ENCODE measurements at places on chromosomes 7 and 10.

DNA sequence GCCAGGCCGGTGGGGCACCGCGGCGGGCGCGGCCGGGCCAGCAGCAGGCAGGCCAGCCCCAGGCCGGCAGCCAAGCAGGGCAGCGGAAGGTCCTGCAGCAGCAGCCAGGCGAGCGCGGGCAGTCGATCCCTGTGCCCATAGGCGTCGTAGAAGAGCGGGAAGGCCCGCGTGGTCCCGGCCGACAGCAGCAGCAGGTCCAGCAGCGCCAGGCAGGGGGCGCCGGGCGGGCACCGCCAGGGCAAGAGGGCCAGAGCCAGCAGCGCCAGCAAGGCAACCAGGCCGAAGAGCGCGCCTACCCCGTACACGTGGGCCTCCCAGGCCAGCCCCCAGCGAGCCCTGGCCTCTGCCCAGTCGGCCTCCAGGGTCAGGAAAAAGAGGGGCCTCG, 8.4 kb upstream of the RBM28 start:
- no peak for DNase-seq

GRCh38 chr7:4882169-4883032, 1.1 kb downstream of the RADIL start:
- DNase-seq: no peak

DNA sequence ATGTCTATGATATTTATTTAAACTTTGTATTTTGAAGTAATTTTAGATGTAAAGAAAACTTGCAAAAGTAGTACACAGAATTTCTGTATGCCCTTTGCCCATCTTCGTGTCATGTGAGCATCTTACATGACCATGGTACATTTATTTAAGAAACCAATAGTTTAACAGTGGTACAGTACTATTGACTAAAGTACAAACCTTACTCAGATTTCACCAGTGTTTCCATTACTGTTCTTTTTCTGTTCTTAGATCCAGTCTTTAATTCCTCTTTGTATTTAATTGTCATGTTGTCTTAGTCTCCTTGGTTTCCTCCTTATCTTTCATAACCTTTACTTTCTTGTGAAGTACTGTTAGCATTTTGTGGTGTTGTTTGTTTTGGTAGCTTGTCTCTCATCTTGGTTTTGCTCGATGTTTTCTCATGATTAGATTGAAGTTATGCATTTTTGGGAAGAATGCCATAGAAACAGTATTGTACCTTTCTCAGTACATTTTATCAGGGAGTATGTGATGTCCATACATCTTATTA, 24.1 kb downstream of the TAX1BP1 start:
- no peak for DNase-seq

DNA sequence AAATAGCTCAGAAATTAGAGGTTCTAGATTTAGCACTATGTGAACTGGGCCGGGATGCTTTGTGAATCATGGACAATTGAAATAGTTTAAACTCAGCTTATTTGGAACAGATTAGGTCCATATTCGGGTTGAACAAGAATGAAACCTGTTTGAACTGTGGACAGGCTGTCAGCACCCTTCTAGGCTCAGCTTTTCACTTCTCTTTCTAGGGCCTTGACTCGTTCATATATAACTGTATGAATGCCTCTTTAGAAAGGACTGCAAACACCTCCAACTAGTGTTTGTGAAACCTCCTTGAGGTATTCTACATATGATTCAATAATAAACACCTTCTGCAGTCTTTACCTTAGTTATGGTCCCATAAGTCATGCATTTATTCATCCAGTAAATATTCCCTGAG, 115.6 kb downstream of the REEP3 start:
- DNase-seq: no peak

DNA sequence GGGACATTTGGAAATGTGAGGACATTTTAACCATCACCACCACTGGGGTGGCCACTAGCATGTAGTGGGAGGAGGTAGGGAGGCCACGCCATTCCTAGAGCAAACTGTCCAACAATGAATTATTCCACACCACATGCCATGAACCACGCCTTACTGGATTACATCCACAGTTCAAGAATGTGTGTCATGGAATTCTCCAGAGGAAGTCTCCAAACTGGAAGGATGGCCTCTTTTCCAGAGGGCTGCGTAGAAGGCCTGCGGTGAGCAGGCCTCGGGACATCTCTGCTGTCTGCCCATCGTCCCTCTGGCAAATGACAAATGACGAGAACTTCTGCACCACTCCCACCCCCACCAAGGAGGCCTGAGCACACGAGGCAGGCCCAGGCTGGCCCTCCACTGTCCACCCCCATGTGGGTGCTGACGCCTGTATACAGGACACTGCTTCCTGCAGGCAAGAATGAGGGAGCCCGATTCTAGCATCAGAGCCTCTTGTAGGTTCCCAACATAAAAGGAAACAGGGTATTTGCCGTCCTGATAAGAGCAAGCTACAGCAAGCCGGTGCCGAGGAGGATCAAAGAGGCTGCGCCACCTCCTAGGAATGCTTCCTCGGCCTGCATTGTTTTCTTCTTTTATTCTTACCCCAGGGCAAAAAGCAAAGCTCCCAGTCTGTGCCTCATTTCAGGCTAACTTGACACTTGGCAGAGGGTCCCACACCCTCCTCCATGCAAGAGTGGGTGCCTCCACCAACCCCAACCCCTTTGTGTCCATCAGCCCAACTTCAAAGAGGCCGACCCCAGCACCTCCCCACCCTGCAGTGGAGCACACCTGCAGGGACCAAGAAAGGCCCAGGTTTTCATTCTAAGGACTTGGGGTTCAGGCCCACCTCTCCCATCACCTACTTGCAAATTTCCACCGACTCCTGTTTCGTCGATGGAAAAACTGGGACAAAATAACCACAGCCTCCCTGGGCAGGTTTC, 23.9 kb downstream of the TNS3 start:
- DNase-seq: no peak

GRCh38 chr7:102186306-102186705, 100.4 kb upstream of the SH2B2 start:
- no peak for DNase-seq

DNA sequence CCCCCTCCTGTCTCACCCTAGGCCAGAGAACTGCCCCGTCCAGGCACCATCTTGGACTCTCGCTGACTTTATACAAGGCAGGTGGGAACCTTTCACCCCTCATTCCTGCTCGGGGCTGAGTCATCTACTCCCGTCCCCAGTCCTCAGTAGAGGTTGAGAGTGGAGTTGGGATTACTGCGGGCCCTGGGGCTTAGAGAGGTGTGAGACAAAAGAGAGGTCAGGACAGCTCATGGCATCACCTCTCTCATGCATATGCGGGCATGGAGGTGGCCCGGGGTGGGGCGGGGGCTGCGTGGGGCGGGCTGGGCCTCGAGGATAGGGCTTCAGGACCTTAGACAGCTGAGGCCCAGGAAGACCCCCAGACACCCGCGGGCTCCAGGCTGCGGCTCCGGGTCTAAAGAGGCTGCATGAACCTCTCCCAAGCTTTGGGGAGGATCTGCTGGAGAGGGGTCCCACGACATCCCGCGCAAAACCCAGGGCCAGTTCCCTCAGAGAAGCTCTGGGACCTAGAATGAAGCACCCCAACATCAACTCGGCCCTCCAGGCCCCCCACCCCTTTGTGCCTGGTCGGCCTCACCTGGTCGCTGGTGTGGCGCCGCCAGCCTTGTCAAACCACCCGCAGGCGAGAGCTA, 317 bp downstream of the PDZD7 start:
- no peak for DNase-seq

GRCh38 chr10:74755273-74755672, 71.1 kb upstream of the KAT6B start:
- DNase-seq: no peak

DNA sequence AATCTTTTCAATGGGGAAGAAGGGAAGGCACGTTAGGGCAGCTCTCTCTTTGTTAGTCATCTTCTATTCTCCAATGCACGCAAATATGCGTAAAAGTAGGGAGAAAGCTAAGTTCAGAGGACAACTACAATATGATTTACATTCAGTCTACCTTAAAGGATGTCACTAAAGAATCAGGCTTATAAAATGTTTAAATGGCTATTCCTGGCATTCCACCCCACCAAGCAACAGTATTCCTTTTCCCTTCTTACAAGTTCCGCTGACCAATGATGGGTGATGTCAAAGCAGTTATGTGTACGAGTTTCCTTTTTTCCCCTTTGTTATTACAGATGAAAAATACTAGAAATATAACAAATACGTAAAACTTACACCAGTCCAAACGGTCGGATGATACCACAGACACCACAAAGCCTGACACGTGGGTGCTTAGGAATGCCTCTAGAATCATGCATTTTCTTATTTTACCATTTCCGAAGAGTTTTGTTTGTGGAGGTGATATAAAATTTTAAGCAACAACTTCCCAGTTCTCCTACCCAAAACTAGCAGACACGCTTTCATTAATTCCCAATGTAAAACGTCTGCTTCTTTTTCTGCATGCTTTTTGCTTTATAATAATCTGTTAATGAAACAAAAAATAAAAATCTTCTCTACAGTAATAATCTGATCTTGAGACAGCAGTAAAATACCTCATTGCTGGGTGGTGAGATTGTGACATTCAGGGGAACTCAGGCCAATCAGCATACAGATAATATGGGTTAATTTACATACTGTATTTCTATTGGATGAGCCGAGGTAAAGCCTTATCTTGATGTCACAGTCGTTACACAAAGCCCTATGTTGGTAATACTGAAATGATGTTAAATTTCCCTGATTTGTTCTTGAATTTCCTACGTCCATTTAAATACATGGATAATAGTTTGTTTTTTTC, 708 bp upstream of the GPR85 start:
- no peak for DNase-seq

DNA sequence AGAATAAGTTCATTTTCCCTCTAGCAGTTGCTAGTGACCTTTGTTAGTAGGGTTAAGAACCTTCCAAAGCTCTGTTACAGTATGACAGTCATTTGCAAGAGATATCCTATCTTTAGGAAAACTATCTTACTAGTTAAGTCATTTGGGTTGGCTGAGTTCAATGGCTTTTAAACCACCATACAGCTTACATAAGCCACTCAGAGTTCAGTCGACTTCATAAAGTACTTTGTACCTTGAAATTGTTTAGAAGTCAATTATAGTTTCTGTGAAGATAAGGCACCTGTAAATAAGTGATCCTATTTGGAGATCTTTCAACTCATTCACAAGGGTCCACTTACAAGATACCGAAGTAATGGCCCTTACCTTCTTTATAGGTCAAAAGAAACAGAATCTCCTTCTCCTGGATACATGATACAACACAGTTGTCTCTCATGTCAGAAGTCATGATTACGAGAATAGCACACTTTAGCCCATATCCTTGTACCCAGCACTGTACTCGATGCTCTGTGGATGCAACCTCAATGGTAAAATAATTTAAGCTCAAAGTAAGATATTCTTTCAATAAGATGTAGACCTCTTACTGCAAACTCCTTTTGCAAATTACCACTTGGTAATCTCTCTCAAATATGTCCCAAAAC, 11.9 kb upstream of the ABCC2 start:
- DNase-seq: no peak

GRCh38 chr10:89662596-89662995, 17.6 kb upstream of the PANK1 start:
- DNase-seq: no peak

DNA sequence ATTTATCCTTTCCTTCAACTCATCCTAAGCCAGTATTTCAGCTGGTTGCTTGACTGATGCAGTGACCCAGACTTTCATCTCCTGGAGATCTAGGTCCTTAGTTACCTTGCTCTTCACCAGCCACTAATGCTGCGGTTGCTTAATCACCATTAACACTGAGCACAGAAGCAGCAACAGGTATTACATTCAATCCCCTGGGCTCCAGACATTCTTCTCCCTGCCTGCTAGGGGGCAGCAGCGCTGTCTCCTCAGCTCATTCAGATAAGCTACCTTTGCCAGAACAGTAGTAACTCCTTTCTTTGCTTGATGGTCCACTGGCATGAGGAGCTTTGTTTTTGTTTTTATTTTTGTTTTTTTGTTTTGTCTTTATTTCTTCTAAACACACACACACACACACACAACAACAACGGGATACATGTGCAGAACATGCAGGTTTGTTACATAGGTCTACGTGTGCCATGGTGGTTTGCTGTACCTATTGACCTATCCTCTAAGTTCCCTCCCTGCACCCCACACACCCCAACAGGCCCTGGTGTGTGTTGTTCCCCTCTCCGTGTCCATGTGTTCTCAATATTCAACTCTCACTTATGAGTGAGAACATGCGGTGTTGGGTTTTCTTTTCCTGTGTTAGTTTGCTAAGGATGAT, 1043.2 kb upstream of the C7orf33 start:
- no peak for DNase-seq

- peak; percentile 57 for DNase-seq
Measured at GRCh38 chr7:36748017-36748487, 23.8 kb upstream of the AOAH start.

DNA sequence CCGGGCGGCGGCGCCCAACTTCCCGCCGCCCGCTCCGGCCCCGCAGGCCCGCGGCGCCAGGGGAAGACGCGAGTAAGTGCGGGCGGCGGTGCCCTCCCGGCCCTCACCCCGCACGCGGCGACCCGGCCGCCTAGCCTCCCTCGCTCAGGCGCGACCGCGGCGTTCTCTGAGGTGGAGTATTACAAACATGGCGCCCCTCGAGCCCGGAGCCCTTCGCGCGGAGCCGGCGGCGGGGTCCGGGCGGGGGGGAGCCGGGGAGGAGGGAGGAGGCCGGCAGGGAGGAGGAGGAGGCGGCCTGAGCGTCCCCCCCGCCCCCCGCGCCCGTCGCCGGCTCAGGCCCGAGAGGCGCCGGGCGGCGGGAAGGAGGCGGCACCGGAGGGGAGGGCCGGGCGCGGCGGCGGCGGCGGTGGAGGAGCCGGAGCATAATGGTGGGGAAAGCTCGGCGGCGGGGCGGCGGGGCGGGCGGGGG, at the start of gene ZMYND11:
TSS of gene ZMYND11 (plus strand) at position 324 of the 469 bp plus-strand sequence. CDS start 44,558 bp downstream, outside the sequence.
- peak; percentile 47 for DNase-seq

GRCh38 chr7:66142996-66143395, 28.3 kb downstream of the CRCP start:
- DNase-seq: no peak

- no peak for DNase-seq
Measured at GRCh38 chr7:101575168-101575567, 53.9 kb downstream of the MYL10 start.

GRCh38 chr10:101450277-101451080, 96.5 kb downstream of the BTRC start:
- no peak for DNase-seq

DNA sequence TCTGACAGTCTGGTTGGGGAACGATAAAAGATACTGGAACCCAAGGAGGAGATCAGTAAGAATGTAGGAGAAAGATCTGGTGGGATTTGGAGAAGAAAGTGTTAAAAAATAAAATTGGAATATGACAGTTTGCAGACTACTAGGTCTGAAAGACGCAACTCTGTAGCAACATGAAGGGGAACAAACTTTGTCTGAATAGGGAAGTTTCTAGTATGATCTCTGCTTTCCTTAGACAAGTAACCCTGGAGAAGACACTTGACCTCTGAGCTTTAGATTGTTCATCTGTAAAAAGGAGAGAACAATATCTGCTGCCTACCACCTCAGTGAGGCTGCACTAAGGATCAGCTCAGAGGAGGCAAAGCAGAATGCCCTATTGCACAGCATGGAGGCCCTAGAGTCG, 3.0 kb upstream of the PRSS1 start:
- DNase-seq: no peak

Data from T-helper 1 cell (primary cell).